ENCODE measurements at places on chromosomes 16 and 17.
A peak's percentile ranks its signal among the peaks of the same experiment; 100 is the strongest.

GRCh38 chr16:27826081-27826892 lies 237.2 kb downstream of the GSG1L start:
- DNase-seq, result no peak

- no peak for DNase-seq
Observed at GRCh38 chr17:55237268-55237667, 27.5 kb upstream of the HLF start.

GRCh38 chr17:80613732-80614071 lies 69.1 kb downstream of the RPTOR start:
- DNase-seq, result no peak

DNA sequence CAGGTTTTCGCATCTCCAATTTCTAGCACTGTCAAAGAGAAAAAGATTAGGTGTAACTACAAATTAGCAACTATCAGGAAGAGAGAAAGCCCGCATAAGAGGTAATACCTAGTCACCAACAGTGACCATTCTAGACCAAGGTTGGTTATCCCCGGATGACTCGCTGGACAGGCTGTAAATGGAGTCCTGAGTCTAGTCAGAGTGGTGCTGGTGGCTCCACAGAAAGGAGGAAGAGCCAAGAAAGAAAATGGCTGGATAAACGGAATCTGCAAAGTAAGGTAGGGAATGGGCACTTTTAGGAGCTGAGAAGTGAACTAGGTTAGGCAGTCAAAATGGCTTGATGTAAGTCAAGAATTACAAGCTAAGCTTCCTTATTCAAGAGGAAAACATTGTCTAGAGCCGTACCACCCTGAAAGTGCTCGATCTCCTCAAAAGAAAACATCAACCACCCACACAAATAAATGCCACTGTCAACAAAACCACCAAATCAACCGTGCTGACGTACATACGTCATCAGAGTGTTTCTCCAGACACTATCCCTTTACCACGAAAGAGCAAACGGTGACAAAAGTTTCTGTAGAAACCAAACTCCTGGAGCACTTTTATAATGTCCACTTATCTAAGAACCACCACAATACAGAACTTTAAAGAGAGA lies 2.2 kb downstream of the GSPT1 start:
- DNase-seq, result peak; percentile 68

Measured in suppressor macrophage treated with lipopolysaccharide for 4 hours (primary cell).